Endodermal cell (in vitro differentiated cells): ENCODE measurements at places on chromosomes 13 and 19.

- peak; percentile 97 for DNase-seq
Measured at GRCh38 chr19:29941828-29942403, at the start of gene URI1. Gene URI1 (plus strand): TSS chr19:29942239. CDS start chr19:29942548, 309 bp downstream.

DNA sequence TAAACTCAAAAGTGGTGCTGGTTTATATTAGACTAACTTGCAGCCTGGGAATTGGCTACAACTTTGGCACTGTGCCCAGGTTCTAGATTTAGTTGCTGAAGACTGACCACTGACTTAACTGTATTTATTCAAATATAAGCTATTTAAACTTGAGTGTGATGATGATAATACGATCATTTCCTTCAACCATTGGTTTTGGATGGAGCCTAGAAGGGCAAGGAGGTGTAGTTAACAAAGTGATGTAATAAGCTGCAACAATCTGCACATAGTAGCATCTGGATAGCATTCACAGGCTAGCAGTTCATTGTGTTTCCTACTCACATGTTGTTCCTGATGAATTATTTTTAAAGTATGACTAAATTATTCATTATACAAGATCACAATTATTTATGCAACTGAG, 55.2 kb upstream of the DACH1 start:
- no peak for DNase-seq

- DNase-seq: peak; percentile 68
Measured at GRCh38 chr19:58563034-58563573, 4.7 kb upstream of the UBE2M start.

DNA sequence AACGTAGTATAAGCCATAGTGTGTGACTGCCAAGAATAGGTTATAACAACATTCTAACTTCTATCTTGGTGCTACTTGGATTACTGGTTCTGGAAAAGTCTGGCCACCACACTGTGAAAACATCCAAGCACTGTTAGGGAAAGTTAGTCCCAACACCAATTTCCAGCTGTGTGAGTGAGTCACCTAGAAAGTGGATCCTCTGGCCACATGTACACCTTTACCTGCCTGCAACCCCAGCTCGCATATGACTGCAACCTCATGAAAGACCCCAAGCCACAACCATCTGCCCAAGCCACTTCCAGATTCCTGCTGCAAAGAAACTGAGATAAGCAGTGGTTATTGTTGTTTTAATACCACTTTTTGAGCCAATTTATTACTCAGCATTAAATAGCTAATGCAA, 404.5 kb downstream of the KCTD12 start:
- no peak for DNase-seq

GRCh38 chr19:10009714-10010224, 535 bp downstream of the COL5A3 start:
- no peak for DNase-seq

- no peak for DNase-seq
Measured at GRCh38 chr13:36157480-36157879, 26.3 kb upstream of the DCLK1 start.

DNA sequence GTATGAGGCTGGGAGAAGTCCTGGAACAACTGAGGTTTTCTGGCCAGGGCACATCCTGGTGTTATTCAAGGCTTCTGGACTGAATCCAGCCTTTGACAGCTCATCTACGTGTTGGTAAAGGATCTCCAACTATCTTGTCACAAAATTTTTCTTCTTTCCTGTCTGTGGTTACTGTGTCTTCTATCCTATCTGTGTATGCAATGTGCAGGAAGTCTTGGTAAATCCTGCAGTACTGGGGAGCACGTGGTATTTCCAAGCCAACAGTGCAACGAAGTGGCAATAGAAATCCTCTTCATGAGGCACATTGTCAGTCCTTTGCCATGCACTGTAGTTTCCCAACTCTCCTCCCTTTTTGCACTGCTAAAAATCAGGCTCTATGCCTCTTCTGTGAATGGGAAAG, 86.7 kb downstream of the ZNF100 start:
- DNase-seq: no peak

DNA sequence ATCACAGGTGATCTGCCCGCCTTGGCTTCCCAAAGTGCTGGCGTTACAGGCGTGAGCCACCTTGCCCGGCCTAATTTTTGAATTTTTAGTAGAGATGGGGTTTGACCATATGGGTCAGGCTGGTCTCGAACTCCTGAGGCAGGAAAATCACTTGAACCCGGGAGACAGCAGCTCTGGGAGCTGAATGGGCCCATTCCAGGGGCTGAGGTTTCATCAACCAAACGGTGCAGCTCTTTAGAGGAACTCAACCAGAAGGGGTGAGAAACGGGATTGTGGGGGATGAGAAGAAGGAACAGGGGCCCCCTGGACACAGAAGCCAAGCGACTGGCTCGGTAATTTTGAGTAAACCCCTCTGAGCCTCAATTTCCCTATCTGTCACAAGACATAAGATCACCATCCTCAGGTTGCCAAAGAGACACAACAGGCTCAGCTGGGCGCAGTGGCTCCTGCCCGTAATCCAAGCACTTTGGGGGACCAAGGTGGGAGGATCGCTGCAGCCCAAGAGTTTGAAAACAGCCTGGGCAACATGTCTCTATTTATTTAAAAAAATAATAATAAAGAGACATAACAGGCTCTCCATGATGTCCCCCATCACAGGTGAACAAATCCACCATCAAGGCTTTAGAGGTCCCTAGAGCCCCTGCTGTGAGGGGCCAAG, 562 bp downstream of the IQCN start:
- DNase-seq: no peak

DNA sequence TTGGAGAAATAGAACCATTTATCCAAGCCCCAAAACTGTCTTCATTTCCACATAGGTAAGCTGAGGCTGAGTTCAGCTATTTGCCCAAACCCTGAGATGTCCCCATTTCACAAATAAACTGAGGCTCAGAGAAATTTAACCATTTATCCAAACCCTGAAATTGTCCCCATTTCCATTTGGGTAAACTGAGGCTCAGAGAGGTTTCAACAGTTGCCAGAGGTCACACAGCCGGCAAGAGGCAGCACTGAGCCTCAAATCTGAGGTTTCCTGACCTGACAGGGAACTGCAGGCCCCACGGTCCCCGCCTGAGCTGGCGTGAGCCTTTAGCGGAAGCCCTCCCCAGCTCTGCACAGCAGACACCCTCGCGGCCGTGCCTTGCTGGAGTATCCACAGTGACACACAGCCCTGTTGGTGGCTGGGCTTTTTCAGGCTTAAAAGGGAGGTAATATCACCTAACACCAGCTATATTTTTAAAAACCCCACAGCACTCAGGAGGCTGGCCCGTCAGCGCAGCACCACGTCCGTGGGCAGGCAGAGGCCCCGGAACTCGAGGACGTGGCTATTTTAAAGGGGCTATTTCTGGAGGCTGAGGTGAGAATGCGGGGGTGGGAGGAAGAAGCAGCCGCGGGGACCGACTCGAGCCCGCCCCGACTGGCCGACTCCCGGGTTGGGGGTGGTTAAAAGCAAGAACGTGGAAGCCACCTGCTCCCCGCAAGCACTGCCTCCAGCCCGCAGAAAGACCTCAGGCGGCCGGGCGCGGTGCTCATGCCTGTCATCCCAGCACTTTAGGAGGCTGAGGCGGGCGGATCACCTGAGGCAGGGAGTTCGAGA, 18.5 kb downstream of the PTPRS start:
- DNase-seq: peak; percentile 58

DNA sequence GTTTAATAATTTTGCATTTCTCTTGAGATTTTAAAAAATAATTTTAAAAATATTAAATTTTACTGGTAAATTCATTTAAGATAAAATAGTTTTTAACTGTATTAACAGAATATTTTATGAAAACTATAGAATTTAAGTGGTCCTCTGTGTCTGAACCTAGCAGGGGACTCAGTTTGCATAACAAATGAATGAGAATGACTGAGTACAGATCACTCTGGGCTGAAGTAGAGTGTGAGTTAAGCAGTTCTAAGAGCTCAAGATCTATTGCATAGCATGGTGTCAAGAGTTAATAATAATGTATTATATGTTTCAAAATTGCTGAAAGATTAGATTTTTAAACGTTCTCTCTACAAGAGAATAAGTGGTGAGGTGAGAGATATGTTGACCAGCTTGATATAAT, 348.3 kb upstream of the SLITRK1 start:
- no peak for DNase-seq

GRCh38 chr13:22009937-22010336, 339.1 kb downstream of the FGF9 start:
- no peak for DNase-seq

GRCh38 chr13:29961036-29961670, 110.7 kb upstream of the UBL3 start:
- no peak for DNase-seq

- DNase-seq: no peak
Measured at GRCh38 chr19:15250640-15250993, 18.4 kb upstream of the EPHX3 start.

- DNase-seq: no peak
Measured at GRCh38 chr19:29983568-29983967, 41.5 kb downstream of the URI1 start.

DNA sequence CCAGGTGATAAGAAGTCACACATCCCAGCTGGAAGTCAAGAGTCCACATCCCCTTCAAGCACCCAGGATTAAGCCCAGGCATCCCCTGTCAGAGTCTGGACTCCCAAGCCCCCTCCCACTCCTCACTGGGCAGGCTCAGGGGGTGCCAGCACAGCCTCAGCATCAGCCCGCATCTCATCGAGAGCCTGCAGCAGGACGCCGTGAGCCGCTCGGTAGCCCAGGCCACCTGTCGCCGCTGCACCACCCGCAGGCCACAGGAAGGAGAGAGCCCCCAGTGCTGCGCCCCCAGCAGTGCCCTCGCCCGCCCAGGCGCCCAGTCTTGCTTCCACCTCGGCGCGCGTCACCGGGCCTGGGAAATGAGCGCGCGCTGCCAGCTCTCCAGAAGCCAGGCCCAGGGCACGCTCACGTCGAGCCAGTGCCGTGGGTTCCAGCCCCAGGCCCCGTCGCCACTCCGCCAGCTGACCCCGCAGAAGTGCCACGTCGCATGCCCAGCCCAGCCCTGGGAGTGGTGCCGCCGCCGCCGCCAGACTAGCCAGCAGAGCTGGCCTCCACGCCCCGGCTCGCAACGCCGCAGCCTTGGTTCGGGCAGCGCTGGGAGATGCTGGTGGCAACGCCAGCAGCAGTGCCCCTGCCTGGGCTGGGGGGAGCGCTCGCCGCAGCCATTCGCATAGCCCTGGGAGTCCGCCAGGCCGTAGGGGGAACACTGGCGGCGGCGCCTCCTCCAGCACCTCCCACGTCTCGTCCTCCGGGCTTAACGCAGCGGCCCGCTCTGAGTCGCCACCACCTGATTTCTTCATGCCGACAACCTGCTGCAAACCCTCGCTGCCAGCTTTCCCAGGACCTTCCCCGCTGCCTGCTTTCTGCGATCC, 3.8 kb downstream of the IRGQ start:
- DNase-seq: no peak

DNA sequence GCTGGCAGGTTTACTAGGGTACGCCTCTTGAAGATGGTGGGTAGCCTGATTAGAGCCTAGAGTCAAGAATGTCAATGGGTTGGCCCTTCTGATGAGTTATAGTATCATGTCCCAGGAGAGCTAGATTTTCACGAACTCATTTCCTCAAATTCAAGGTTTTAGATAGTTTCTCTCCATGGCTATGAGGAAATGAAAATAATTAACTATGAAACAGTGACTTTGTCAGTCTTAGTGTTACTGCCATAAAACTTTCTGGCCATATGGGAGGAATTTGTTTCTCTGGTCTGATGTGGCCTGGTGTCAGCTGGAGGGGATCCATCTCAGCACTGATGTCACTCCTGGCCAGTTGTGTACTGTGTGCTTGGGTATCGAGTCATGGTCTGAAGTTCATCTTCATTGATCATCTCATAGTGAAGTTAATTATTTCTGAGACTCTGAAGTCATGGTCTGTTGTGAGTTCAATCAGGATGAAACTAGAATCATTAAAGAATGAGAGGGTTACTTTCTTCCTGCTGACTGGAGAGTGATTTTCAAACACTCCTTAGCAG, 49.4 kb upstream of the TNFSF11 start:
- DNase-seq: no peak

GRCh38 chr13:97914540-97914939, 38.9 kb upstream of the IPO5 start:
- no peak for DNase-seq

- no peak for DNase-seq
Measured at GRCh38 chr13:63208826-63209225, 1793.2 kb upstream of the PCDH20 start.

GRCh38 chr19:41344162-41344561, 9.6 kb downstream of the TGFB1 start:
- no peak for DNase-seq

DNA sequence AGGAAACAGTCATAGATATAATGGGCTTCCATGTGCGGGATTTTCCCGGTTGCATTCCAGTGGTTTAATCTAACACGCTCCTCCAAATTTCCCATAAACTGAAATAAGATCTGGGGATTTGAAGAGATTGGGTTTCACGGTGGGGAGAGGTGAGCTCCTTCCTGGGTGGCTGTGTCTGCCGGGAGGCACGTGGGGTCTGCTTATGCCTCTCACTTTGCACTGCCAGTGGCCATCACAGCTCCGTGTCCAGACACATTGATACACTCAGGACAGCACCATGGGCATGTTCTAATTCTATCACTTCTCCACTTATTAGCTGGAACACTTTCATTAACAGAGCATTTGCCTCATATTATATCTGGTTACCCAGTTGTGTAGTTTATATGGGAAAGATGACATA, 73.4 kb downstream of the SOX1 start:
- DNase-seq: peak; percentile 3

- peak; percentile 98 for DNase-seq
Measured at GRCh38 chr19:58581227-58582141, 8.3 kb upstream of the MZF1 start.

DNA sequence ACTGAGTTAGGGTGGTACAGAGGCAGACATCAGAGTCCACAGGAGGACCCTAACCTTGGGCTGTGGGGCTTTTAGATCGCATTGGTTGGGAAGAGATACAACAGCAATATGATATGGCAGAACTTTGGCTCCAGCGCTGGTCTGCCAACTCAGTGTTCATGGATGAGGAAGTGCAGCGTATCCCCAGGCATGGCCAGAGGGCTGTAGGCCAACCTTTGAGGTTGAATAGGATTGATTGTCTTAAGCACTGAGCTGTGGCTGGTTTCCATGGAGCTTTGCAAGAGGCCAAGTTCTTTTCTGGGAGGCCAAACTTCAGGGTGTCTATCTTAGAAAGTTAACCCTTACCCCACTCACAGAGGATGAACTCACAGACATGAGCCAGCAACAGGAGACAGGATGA, 144.1 kb upstream of the TMTC4 start:
- no peak for DNase-seq

GRCh38 chr19:13441810-13442512, 64.3 kb downstream of the CACNA1A start:
- DNase-seq: peak; percentile 89

DNA sequence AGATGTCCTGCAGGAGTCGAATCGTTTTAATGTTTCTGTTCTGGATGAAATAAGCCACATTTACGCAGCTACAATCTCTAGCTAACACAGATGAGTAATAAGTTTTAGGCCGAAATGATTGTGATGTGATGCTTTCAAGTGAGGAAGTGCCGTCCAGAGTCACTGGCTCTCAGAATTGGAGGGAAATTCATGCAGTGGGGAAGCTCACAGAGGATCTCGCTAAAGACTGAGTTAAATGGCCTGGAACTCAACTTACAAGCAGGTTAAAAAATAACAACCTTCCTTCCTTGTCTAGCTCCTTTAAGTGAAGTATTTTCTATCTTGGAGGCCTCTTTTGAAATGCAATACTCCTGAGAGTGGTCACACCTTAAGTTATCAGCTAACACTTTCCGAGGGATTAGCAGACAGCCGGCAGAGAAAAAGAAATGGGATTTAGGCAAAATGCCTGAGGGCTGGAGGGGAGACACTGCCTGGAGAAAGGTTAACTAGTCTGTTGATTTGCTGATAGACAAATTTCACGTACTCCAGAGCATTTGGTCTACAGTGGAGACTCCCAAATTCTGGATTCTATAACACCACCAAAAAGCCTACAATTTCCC, 74.2 kb downstream of the IRS2 start:
- peak; percentile 80 for DNase-seq

GRCh38 chr19:3034656-3035541, 5.8 kb upstream of the TLE2 start:
- DNase-seq: no peak
